ENCODE measurements at places on chromosomes 16 and 17. TPM values are rescaled to one million over a fixed set of nuclear protein-coding genes. Genes with fewer than 3 reads are reported as not detected.

Gene RSPRY1
- 23.8 TPM for total RNA-seq

Gene ECI1
- total RNA-seq = 15.2 TPM

Gene TMEM114
- not detected for total RNA-seq

Gene HS3ST4
- not detected for total RNA-seq

Gene KREMEN2
- total RNA-seq = not detected

Gene HS3ST3A1
- 1.4 TPM for total RNA-seq

Gene INCA1
- not detected for total RNA-seq

Gene CMTM1
- 3.6 TPM for total RNA-seq

Gene COX6A2
- total RNA-seq = not detected

Gene MXRA7
- 8.0 TPM for total RNA-seq

Gene NTN1
- total RNA-seq = 0.12 TPM

Gene VASN
- 0.55 TPM for total RNA-seq

Gene PLA2G10
- not detected for total RNA-seq

Gene ATP5PD
- total RNA-seq = 123 TPM

Gene TIGD7
- 1.9 TPM for total RNA-seq

Gene GRAPL
- total RNA-seq = 21.0 TPM

Gene KRT25
- total RNA-seq = not detected

Gene TRIM47
- 4.5 TPM for total RNA-seq

Gene C17orf58
- total RNA-seq = 0.37 TPM

Gene PLD2
- total RNA-seq = 30.6 TPM

Gene FN3KRP
- 24.5 TPM for total RNA-seq
